Stimulated activated CD4-positive, alpha-beta T cell treated with anti-CD3 and anti-CD28 coated beads, Interleukin-2, amount 100 ng/mL, for 48 hours (primary cell): ENCODE measurements at places on chromosomes 3 and 15.

DNA sequence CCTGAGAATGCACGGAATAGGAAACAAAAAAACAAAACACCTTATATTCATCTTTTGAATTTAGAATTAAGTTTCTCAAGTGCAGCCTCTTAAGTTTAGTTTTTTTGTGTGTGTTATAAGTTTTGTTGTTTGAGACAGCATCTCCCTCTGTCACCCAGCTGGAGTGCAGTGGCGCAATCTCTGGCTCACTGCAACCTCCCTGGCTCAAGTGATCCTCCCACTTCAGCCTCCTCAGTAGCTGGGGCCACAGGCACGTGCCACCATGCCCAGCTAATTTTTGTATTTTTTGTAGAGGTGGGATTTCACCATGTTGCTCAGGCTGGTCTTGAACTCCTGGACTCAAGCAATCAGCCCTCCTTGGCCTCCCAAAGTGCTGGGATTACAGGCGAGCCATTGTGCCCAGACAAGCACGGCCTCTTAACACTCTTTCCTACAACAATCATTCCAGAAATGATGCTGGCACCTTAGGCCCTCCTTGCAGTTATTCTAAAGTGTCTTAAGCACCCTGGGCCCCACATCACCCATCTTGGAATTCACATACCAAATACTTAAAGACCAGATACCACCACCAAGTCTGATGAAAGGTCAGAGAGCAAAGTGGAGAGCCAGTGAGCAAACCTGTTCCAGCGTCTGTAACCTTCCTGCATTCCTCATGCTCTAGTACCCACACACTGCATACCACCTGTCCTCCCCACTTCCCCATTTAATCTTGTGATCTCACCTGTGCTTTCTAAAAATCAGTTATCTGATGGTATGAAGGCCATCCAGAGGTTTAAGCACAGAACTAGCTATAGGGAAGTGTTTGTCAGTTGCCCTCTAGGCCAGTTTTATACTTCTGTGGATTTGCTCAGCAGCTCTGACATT lies 6.9 kb upstream of the SPG11 start:
- DNase-seq, result no peak

GRCh38 chr3:195583831-195584542 lies at the start of gene APOD:
TSS of gene APOD (minus strand) at chr3:195583940. CDS start at chr3:195579461, 4,479 bp downstream.
- no peak for DNase-seq

DNA sequence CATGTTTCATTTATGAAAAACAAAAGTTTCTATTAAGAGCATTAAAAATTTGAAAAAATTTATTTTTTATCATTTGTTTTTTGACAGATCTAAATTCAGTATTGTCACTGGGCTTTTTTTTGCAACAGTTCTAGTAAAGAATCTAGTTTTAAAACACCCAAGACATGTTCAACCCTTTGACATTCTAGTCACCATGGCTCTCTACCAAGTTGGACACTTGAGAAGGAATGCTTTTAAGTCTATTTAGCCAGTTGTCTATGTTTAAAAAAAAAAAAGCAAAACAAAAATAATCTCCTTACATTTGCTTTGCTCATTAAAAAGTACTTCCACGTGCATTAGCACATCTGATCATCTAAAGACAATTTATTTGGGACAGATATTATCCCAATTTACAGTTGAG lies 417.5 kb downstream of the RSL24D1 start:
- no peak for DNase-seq

DNA sequence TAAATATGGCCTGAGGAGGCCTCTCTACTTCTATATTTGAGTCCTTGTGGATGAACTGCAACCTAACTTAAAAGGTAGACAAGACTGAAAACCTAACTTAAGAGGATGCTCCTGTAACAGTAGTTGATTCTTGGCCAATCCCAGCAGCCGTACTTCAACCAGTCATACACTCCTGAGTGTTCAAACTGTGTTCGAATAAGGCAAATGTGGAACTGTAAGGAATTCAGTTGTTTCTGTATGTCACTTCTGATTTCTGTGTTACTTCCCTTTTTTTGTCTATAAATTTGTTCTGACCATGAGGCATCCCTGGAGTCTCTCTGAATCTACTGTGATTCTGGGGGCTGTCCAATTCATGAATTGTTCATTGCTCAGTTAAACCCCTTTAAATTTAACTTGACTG lies 20.5 kb downstream of the GALK2 start:
- no peak for DNase-seq

GRCh38 chr3:129867506-129868124 lies 25.9 kb downstream of the TMCC1 start:
- no peak for DNase-seq

- no peak for DNase-seq
These were observed 1044.2 kb downstream of the AGBL1 start for GRCh38 chr15:87123676-87124382.

DNA sequence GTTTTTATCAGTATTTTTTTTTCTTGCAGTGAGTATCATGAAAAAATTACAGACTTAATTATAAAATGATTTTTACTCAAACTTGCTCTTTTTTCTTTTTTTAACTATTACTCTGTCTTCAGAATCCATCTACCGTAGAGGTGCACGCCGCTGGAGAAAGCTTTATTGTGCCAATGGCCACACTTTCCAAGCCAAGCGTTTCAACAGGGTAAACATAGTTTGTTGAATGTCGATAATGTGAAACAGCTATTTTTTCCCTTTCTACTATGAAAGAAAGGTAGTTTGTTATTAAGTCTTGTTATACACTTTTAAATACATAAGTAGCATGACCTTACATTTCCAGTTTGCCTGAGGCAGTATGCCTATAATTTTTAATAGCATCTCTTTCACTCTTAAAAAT lies 45.6 kb downstream of the PRKCI start:
- DNase-seq, result no peak

DNA sequence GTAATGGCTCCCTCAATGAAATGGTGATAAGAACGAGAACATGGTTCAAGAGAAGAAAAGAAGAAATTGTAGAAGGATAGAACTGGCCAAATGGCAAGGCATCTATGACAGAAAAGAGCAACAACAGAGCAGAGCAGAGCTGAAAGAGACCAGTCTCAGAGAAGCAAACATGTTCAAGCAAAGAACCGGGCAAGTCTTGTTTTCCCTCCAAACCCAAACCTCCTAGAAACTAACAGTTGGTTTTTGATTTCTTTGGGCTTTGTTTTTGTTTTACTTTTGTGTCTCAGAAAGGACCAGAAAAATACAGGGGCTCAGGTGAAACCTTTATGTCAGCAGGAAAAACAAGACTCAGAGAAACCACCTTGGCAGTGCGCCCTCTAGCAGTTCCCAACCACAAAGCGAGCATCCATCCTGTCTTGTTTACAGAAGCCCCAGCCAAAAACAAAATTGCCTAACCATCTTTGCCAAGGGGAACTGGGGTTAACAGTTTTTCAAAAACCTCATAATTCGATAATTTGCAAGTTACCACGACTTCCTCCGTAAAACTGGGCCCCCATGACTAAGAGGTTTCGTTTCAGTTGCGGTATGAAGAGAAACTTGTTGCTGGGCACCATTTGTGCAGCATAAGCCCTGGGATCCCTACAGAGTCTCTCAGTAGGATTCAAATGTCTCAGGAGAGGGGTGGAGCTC lies 159.2 kb upstream of the SLC24A5 start:
- no peak for DNase-seq

DNA sequence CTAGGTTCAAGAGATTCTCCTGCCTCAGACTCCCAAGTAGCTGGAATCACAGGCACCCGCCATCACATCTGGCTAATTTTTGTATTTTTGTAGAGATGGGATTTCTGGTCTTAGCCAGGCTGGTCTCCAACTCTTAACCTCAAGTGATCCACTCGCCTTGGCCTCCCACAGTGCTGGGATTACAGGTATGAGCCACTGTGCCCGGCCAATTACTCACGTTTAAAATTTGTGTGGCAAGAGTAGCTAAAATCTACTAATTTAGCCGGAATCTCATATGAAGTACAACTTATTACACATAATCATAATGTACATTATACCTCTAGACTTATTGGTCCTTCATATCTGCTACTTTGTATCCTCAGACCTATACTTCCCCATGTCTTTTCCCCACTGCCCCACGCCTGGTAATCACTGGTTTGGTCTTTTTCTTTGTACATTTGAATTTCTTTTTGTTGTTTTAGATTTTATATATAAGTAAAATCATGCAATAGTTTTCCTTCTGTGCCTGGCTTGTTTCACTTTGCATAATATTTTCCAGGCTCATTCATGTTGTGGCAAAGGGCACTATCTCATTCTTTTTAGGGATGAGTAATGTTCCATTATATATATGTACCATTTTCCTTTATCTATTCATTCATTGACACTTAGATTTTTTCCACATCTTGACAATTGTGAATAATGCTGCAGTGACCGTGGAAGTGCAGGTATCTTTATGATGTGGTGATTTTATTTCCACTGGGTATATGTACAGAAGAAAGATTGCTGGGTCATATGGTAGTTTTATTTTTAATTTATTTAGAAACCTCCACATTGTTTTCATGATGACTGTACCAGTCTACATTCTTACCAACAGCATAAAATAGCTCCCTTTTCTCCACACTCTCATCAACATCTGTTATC lies 605.0 kb upstream of the CBLB start:
- DNase-seq, result peak; percentile 16

GRCh38 chr3:171416061-171416460 lies 44.1 kb downstream of the TNIK start:
- no peak for DNase-seq

DNA sequence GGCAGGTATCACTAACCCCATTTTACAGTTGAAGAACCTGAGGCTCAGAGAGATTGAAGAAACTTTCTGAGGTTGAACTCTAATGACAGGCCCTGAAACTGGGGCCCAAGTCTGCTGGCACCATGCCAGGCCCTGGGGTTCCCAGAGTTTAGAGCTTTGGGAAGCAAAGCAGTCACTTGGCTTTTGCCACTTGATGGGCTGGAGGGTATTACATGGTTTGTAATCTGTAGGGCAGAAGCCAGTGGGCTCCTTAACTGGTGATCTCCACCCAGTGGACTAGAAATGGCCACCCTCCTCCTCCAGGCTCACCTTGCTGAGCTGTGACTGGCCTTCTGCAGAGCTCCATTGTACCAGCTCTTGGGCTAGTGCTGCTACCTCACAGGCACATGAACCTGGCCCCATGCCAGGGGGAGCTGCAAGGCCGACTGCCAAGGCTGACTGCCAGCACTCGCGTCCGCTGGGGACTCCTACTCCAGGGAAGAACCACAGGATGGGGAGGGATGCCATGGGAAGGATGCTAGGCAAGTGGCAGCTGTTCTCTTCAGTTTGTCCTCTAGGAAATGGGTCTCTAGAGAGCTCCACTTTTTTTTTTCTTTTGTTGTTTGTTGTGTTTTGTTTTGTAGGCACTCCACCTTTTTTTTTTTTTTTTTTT lies 104.8 kb downstream of the ETFA start:
- DNase-seq, result no peak

- DNase-seq, result no peak
These were observed 67.5 kb downstream of the PROS1 start for GRCh38 chr3:93906245-93906644.

GRCh38 chr3:197398286-197398878 lies 100.0 kb upstream of the DLG1 start:
- DNase-seq, result no peak

DNA sequence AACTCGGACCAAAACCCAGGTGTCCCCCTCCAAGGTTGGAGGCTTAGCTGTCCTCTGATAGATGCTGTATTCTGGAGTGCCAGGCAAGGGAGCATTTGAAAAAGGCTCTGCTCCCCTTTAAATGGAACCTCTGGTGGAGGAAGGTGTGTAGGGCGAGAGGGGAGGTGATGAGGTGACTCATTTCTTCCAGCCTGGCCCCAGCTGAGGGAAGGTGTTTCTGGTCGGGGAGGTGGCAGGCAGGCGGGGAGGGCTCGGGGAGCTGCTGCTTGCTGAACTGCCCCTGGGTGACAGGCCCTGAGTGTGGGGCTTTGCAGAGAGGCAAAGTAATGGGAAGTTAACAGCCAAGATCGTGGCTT lies 18.8 kb downstream of the PSTPIP1 start:
- peak; percentile 69 for DNase-seq

- no peak for DNase-seq
These were observed 329.1 kb upstream of the ROPN1 start for GRCh38 chr3:124320976-124321375.

DNA sequence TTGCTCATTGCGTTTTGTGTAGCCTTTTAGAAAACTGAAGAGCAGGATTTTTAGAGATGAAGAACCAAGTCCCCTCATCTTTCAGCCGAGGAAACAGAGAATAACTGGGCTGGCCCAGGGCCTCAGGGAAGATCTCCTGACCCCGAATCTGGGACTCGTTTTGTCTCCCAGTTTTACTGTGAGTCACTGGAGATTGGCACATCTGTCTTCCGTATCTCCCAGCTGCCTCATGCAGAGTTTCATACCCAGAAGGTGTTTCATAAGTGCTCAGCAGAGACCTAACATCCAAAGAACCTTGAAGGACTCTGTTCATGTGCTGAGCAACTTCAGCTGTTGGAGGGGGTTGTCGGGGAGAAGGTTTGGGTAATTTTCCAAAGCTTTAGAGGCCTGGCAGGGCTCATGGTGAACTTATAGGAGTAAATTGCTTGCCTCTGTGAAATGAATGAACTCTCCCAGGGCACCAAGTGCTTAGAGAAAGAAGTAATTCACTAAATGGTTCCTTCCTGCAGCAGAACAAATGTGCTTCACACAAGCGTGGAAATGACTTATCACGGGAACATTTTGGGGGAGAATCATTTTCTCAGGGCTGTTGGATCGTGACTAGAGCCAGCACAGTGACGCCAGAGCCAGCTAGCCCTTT lies 121.4 kb downstream of the FAM43A start:
- no peak for DNase-seq

GRCh38 chr3:173225351-173225750 lies 84.3 kb upstream of the SPATA16 start:
- no peak for DNase-seq

- no peak for DNase-seq
These were observed 149.9 kb downstream of the CFAP20DC start for GRCh38 chr3:58899953-58900298.

- DNase-seq, result peak; percentile 19
These were observed 693 bp downstream of the CD200 start for GRCh38 chr3:112333381-112334317.

DNA sequence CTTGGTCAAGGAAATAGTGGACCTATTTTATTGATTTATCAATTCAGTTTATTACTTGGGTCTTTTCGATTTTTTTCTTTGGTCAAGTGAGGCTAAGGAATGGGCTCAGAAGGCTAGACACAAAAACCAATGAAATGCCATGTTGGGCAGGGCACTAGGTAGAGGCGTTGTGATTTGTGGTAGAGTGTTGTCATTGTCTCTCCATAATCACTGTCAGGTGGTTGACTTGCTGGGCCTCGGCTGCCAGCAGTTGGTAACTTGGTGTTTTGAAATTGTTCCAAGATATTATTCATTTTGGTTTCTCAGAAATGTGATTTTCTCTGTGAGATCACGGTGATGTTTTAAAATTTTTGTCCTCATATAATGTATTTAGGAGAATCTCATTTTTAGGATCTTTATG lies 173.6 kb downstream of the KLHL25 start:
- no peak for DNase-seq

DNA sequence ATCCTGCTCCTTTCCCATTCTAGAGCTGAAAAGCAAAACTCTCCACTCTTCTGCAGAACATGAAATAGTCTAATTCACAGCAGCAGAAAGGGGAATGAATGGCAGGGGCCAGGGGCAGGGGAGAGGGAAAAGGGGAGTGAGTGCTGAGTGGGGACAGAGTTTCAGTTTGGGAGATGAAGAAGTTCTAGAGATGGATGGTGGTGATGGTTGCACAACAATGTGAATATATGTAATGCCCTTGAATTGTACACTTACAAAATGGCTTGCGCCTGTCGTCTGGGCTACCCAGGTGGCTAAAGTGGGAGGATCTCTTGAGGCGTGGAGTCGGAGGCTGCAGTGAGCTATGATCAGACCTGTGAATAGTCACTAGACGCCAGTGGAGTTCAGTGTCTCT lies 78.5 kb upstream of the MEF2A start:
- DNase-seq, result no peak
